H1 (cell line): ENCODE measurements at places on chromosomes 16 and 17. TPM values are rescaled to one million over a fixed set of nuclear protein-coding genes. Genes with fewer than 3 reads are reported as not detected.

- DNase-seq = no peak
Observed at GRCh38 chr17:83203073-83203471, 123.7 kb downstream of the METRNL start.

DNA sequence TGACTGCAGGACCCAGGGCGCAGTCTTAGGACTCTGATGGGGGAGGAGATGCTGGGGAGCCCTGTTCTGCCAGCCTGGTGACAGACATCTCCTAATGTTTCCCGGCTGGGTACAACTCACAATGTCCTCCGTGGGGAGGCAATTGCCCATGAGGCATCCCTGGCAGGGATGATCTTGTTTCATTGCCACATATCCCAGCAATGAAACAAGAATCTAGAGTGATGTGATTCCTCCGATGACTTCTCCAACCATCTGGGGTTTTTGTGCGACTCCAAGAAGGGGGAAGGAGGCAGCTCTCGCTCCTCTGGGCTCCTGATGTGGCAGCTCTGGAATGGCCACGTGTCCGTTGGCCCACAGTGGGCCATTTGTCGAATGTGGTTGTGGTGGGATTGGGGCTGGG lies 255.8 kb downstream of the SEC14L1 start:
- DNase-seq = no peak

- no peak for DNase-seq
Observed at GRCh38 chr17:74274060-74274708, at the start of gene DNAI2. TSS of gene DNAI2 (plus strand) at chr17:74274234. CDS start at chr17:74281818, 7,584 bp downstream.

- no peak for DNase-seq
Observed at GRCh38 chr17:36861531-36861930, 75.7 kb upstream of the LHX1 start.

KRTAP4-4 gene
- not detected in 2 replicates for polyA plus RNA-seq

HOXB1 gene
- not detected in 2 replicates for polyA plus RNA-seq

DNA sequence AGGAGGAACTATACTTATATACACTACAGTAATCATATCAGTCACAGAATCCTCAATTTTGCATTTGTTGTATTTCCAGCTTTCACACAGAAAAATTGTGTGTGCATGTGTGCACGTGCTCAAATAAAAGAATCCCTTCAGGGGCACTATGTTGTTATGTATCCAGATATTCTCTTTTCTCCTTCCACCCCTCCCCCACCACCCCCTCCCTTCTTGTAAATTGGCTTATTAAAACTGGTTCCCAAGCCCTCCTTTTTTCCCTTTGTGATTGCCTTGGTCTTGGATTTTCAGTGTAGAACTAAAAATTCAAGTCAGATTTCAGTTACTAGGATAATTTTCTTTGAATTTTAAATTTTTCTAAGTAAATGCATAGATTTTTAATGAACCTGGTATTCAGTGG lies 86.3 kb downstream of the WNT3 start:
- DNase-seq = no peak

GRCh38 chr16:25060920-25061319 lies 45.8 kb upstream of the ARHGAP17 start:
- no peak for DNase-seq

GRCh38 chr16:67979955-67980678 lies at the start of gene DPEP3:
TSS of gene DPEP3 (minus strand) at chr16:67980499. CDS start at chr16:67980380, 119 bp downstream.
- DNase-seq = no peak

SMCR8 gene
- 6.9 and 8.9 TPM in 2 replicates for polyA plus RNA-seq

CACNG4 gene
- polyA plus RNA-seq = 3.6 and 5.3 TPM in 2 replicates

- DNase-seq = no peak
Observed at GRCh38 chr16:31880322-31880979, 6.8 kb downstream of the ZNF267 start.

- DNase-seq = no peak
Observed at GRCh38 chr17:79668344-79669250, 57.7 kb upstream of the RBFOX3 start.

- DNase-seq = no peak
Observed at GRCh38 chr17:79950306-79950705, 85.4 kb downstream of the TBC1D16 start.

GRCh38 chr16:88477631-88478519 lies 24.8 kb downstream of the ZFPM1 start:
- DNase-seq = no peak

EXOC3L1 gene
- 1.3 and 2.1 TPM in 2 replicates for polyA plus RNA-seq

CLEC18B gene
- polyA plus RNA-seq = 0.11 and 0.24 TPM in 2 replicates

KRTAP3-2 gene
- not detected in 2 replicates for polyA plus RNA-seq

DNA sequence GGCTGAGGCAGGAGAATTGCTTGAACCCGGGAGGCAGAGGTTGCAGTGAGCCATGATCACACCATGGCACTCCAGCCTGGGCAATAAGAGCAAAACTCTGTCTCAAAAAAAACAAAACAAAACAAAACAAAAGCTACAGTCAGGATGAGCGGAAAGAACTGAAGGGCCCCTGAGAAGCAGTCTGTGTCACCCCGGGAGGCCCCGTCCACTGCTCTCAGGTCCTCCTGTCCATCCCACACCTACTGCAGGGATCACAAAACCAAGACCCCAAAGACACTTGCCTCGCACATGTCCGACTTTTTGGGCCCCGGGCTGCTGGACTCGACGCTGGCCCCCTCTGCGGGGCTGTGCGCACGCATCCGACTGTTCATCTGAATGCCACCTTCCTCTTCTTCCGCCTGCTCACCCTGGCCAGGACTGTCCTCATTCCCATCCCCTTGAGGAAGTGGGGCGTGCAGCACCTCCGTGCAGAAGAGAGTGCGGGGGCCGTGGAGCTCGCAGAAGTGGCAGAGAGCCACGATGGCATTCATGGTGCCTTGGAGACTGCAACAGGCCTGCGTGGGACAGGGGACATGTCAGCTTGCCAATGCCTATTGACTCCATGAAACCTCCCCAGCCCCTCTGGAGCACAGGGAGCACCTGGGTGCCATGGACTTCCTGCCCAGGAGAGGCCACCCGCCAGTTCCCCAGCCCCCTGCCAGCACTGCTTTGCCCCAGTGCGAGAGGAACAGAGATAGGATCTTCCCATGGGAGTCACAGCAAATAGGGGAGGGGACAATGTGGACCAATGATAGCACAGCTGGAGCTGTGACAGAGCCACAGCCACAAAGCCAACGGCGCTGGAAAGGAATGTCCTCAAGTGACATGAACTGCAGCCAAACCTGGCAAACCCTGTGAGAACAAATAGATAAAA lies 9.1 kb downstream of the FLCN start:
- DNase-seq = no peak

DNA sequence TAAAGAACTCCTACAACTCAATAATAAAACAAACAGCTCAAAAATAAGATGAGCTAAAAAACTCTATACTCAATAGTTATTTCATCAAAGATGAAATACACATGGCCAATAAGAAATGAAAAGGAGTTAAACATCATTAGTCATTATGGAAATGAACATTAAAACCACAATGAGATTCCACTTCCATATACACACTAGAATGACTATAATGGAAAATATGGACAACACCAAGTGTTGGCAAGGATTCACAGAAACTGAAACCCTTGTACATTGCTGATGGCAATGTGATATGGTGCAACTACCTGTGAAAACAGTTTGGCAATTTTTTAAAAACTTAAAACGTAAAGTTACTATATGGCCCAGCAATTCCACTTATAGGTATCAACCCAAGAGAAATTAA lies 91.4 kb downstream of the GRIN2A start:
- DNase-seq = no peak
